ENCODE measurements at places on chromosomes 11 and 22. TPM values are rescaled to one million over a fixed set of nuclear protein-coding genes. Genes with fewer than 3 reads are reported as not detected.

RAB3IL1 gene
- polyA plus RNA-seq, result 35.4 TPM

TBX10 gene
- polyA plus RNA-seq, result not detected

GAL3ST3 gene
- polyA plus RNA-seq, result 1.0 TPM

DNA sequence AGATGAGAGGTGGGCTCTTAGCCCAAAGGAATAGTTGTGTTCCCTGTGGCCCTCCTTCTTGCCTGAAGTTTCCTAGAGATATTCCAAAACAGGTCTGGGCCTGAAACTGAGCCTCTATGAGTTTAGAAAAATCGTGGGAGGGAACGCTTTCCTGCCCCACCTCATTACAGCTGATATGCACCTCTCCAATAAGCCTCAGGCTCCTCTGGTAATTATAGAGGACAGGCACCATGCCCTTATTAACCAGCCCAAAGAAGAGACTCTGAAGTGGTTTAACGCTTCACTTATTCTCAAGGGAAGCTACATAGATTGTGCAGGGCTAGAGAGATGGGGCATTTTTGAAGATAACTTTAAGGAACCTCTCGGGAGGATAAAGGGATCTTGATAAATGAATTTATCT lies 3.4 kb upstream of the MPZL2 start:
- H3K4me3 ChIP-seq, result no peak overlapping the region
- H3K36me3 ChIP-seq, result no peaks in the 10 kb centered on the region
- no peak overlapping the region for H3K27ac ChIP-seq
- H3K27me3 ChIP-seq, result peaks cover 44% of the 10 kb centered on the region

DNA sequence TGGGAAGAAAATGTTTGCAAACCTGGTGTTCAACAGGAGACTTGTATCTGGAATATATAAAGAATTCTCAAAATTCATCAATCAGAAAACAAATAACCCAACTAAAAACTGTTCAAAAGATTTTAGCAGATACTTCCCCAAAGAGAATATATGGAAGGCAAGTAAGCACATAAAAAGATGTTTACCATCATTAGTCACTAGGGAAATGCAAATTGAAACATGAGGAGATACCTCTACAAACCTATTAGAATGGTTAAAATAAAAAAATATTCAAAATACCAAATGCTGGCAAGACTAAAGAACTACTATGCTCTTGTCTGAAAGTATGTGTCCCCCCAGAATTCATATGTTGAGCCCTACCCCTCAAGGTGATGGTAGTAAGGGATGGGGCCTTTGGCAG lies 8.6 kb downstream of the EXPH5 start:
- no peaks in the 10 kb centered on the region for H3K4me1 ChIP-seq
- H3K27ac ChIP-seq, result no peak overlapping the region
- no peaks in the 10 kb centered on the region for H3K36me3 ChIP-seq
- H3K27me3 ChIP-seq, result no peaks in the 10 kb centered on the region
- H3K4me3 ChIP-seq, result no peak overlapping the region
- DNase-seq, result no peak

DNA sequence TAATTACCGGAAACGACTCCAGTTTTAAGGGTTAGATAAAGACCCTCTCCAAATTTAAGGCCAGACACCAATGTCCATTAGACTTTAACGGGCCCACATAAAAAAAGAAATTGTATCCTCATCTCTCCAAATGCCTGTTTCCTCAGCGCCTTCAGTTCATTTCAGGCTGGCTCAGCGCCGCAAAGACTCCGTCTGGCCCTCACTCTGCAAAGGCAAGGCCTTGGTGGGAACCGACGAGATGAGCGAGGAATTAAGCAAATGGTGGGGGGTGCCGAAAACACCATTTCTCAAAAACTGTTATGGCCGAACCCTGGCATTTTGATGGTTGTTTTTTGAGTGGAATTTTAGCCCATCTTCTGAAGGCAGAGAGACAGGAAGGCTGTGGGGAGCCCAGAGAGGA lies 15.7 kb downstream of the MN1 start:
- H3K4me1 ChIP-seq, result peaks cover 13% of the 10 kb centered on the region
- H3K27ac ChIP-seq, result peak overlapping the region; percentile 77
- H3K36me3 ChIP-seq, result no peaks in the 10 kb centered on the region
- H3K4me3 ChIP-seq, result no peak overlapping the region
- peaks cover 9% of the 10 kb centered on the region for H3K27me3 ChIP-seq

GRCh38 chr11:33889296-33889695 lies 2.6 kb downstream of the LMO2 start:
- H3K27ac ChIP-seq, result no peak overlapping the region
- no peaks in the 10 kb centered on the region for H3K36me3 ChIP-seq
- peaks cover 3% of the 10 kb centered on the region for H3K4me1 ChIP-seq
- H3K27me3 ChIP-seq, result no peaks in the 10 kb centered on the region
- DNase-seq, result no peak

GRCh38 chr11:117786135-117786870 lies 10.7 kb downstream of the DSCAML1 start:
- H3K4me3 ChIP-seq, result no peak overlapping the region
- H3K27me3 ChIP-seq, result peaks cover 26% of the 10 kb centered on the region
- H3K4me1 ChIP-seq, result peaks cover 15% of the 10 kb centered on the region
- no peak for DNase-seq

Measured in muscle of leg (tissue), 16 donors.